ENCODE measurements at places on chromosomes 11 and 22.

DNA sequence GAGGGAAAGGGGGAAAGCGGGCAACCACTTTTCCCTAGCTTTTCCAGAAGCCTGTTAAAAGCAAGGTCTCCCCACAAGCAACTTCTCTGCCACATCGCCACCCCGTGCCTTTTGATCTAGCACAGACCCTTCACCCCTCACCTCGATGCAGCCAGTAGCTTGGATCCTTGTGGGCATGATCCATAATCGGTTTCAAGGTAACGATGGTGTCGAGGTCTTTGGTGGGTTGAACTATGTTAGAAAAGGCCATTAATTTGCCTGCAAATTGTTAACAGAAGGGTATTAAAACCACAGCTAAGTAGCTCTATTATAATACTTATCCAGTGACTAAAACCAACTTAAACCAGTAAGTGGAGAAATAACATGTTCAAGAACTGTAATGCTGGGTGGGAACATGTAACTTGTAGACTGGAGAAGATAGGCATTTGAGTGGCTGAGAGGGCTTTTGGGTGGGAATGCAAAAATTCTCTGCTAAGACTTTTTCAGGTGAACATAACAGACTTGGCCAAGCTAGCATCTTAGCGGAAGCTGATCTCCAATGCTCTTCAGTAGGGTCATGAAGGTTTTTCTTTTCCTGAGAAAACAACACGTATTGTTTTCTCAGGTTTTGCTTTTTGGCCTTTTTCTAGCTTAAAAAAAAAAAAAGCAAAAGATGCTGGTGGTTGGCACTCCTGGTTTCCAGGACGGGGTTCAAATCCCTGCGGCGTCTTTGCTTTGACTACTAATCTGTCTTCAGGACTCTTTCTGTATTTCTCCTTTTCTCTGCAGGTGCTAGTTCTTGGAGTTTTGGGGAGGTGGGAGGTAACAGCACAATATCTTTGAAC is 6.8 kb downstream of the MALAT1 start:
- no peak for DNase-seq

DNA sequence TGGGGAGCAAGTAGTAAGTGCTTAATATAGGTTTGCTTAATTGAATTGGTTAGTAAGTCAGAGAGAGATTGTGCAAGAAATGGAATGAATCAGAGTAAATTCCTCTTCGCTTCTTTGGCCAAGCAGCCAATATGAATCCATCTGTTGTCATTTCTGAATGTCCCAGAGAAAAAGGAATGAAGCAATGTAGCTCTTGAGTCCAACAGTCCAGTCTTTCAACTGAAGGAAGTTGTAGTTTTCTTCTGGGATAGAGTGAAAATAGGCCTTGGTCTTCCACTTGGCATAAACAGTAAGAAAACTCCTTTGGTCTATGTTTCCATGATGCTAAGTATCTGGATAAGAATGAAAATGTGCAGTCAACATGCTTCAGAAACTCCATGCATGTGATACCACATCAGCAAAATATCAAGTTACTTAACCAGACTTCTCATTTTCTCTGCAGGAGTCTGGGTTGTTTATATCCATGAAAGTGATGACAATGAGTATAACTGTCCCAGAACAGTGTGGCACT is 1.8 kb upstream of the FIBIN start:
- no peak for DNase-seq

- DNase-seq, result no peak
Observed at GRCh38 chr11:40215556-40215955, 1243.9 kb downstream of the LRRC4C start.

DNA sequence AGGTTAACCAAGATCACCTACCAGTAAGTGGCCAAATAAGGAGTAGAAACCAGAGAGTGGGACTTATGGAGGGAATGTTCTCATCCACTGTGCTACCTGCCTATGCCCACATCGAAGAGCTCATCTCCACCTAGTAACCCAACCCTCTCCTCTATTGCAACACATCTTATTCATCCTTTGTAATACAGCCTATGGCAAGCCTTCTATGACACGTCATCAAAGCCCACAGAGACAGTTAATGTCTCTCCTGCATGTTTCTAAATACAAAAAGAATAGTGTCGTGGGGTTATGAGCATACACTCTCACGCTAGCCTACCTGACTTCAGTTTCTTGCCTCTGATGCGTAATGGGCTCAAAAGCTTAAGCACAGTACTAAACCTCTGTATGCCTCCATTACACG is 1158.1 kb upstream of the TENM4 start:
- DNase-seq, result no peak

DNA sequence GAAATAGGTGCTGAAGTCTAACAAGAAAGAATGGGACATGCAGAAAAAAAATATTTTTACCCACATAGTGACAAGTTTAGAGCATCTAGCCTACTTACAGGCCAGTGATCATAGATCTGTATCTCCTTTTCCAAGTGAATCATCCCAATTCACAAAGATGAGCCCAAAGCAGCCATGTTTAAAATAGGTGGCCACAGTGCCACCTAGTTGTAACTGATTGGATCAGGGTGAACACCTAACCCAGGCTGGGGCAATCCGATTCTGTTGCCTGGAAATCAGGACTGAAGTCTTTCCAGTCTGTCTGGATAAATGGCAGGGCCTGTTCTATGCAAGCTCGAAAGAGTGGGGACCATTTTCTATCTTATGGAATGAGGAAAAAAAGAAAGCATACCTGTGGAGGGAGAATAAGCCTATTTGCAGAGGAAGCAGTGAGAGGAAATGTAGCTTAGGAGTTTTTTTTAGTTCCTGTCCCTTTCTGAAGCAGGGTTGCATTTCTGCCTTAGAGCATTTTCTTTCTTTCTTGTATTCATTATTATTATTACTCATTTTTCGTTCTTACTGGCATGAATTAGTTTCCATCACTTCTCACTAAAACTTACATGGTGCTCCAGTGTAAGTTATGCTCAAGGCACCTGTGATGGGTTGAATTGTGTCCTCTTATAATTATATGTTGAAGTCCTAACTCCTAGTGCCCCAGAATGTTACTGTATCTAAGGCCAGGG is 113.2 kb upstream of the RAG2 start:
- no peak for DNase-seq

DNA sequence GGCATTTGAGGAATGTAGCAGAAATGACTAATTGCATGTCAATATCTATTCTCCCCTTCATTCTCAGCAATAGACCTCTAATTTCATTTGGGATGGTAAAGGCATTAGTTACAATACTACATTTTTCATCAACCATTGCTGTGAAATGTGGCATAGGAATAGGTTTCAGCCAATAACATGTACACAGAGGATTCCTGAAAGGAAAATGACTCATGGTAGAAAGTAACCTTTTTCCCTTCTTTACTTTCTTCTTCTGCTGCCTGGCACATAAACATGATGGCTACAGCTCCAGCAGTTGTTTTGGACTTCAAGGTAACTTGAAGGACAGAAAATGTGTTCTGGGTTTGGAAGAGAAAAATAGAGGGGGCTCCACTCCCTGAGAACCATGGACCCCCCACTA is 231.8 kb upstream of the CTSC start:
- no peak for DNase-seq

- DNase-seq, result no peak
Observed at GRCh38 chr22:36160499-36160942, at the start of gene APOL3. APOL3 (minus strand) TSS chr22:36160755; CDS start chr22:36149055, 11,700 bp downstream.

DNA sequence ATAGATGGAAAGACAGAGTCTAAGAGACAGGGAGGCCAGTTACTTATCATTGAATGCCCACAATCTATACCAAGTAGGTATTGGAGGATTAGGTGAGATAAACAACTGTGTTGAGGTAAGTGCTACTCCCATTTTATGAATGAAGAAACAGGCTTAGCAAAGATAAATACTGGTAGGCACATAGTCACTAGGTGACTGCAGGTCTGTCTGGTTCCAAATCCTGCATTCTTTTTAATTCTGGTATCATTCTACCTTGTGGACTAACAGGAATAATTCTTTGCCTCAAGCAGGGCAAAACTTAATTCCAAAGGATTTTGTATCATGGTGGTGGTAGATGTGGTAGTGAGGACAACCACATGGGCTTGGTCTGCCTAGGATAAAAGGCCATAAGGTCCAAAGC is 28.4 kb downstream of the RNF169 start:
- no peak for DNase-seq

DNA sequence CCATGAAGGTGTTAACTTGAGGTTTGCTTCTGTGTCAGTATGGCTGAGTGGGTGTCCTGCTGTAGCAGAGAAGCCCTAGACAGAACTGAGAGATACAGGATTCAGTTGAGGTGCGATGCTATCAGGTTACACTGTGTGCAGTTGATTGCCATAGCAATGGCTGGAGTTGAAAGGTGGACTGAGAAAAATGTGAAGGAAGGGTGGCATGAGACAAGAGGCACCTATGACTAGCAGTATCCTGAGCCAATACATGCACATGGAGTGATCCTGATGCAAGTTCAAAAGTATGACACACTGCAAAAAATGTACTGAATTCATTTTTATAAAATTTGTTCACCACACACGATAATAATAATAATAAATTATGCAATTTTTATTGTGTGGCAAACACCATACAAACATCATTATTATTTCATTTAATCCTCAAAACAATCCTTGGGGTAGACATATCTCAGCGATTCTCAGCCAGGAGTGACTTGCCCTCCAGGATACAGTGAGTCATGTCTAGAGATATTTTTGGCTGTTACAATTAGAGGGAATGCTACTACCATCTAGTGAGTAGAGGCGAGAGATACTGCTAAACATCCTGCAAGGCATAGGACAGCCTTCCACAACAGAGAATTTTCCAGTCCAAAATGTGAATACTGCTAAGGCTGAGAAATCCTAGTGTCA is 3.9 kb upstream of the PIWIL4 start:
- no peak for DNase-seq

DNA sequence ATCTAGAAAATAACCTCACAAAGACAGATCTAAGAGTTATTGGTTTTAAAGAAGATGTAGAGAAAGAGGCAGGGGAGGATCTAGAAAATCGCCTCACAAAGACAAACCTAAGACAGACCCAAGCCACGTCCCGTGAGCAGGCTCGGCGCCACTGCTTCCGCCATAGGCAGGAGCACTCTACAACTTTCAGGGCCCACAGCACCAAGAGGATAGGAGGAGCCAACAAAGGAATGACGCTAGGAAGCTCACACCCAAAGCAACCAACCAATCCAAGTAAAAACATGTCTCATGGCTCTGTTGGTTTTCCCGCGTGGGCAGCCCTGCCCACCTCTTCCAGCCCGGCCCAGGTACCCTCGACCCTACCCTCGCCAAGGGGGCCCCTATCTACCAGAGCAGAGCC is 4167.4 kb upstream of the OR11H1 start:
- no peak for DNase-seq

DNA sequence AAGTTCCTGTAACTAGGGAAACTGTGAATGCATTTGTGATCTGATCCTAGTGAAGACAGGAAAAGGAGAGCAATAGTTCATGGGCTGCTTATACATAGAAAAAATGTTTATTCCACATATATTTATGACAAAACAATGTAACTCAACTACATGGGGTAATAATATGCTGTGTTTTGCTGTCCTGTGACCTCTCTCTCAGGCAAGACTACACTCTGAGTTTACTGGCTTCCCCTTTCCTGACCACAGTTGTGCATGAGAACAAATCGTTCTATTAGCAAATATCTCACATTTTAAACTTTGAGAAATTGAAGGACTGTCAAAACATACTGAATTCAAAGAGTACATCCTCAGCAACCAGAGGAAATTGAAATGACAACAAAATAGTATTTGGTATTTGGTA is 161.9 kb upstream of the TRPC6 start:
- no peak for DNase-seq

DNA sequence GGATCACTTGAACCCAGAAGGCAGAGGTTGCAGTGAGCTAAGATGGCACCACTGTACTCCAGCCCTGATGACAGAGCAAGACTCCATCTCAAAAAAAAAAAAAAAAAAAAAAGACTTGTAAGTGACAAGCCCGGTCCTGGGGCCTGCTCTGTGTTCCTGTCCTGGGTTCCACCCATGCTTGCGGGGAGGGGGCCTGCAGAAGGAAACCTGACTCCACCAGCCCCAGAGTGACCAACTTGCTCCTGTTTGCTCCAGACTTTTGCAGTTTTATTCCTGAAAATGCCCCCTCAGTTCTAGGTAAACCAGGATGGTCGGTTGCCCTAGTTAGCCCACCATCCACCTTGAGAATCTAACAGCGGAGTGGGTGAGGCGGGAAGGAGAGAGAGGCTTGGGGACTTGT is 10.1 kb upstream of the LRP5 start:
- no peak for DNase-seq

GRCh38 chr11:61739966-61740365 is 12.5 kb upstream of the MYRF start:
- no peak for DNase-seq

GRCh38 chr22:49976439-49977175 is 16.0 kb downstream of the PIM3 start:
- no peak for DNase-seq

DNA sequence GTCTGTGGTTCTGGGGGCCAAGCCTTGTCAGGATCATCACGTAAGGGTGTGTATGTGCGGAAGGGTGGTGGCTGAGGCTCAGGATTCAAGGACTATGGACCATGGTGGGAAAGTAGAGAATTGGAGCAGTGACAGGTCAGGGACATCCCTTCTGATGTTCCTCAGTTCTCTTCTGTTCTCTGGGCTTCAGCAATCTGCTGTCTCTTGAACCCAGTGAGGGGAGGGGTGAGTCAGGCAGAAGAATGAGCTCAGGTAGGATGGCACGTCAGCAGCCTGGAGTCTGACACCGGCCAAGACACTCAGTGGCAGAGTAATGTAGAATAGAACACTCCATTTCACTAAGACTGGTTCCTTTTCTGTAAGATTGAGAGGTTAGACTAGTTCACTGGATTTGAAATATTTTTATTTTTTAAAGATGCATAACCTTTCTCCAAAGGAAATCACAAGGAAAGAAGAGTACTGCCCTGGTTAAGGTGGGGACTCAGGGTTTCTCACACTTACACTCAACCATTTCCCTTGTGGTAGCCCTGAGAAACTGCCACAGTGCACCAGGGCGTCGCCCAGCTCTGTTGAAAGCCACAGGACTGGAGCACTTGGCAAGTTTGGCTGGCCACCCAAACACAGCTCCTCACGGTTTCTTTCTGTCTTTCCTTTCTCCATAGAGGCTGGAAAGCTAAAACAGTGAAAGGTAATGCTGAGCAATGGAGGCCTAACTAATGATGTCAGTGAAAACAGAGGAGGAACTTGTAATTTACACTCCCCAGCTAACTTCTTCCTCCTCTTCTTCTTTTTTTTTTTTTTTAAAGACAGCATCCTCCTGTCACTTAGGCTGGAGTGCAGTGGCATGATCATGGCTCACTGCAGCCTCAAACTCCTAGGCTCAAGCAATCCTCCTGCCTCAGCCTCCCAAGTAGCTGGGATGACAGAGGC is 23.1 kb upstream of the MICAL2 start:
- DNase-seq, result no peak
